Bronchial epithelial cell (primary cell): ENCODE measurements at places on chromosomes 2 and 18. TPM values are rescaled to one million over a fixed set of nuclear protein-coding genes. Genes with fewer than 3 reads are reported as not detected.

TSGA10 gene
- total RNA-seq = 3.4 and 8.4 TPM in 2 replicates

DNA sequence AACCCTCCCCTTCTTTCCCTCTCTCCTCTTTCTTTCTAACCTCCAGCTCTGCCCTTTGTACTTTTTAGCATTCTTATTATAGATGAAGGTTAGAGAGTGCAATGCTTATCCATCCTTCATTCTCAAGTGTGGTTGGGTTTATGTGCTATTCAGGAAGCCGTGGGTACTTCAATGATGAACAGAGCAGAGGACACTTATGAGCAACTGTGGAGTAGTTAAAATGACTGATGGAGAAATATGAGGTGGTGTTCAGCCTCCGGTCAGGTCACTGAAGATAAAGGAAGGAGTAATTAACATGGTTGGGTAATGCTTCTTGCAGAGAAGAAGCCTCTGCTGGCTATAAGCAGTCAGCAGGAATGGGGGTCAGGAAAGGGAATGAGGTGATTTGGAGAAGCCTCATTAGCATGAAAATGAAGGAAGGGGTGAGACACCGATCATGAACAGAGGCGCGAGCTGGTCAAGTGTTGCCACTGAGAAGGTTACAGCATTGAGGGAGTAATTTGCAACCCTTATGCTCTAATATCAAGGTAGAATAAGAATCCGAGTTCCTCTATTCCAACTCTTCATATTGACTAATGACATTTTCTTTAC, 174.7 kb downstream of the LPIN1 start:
- DNase-seq = no peak

DNA sequence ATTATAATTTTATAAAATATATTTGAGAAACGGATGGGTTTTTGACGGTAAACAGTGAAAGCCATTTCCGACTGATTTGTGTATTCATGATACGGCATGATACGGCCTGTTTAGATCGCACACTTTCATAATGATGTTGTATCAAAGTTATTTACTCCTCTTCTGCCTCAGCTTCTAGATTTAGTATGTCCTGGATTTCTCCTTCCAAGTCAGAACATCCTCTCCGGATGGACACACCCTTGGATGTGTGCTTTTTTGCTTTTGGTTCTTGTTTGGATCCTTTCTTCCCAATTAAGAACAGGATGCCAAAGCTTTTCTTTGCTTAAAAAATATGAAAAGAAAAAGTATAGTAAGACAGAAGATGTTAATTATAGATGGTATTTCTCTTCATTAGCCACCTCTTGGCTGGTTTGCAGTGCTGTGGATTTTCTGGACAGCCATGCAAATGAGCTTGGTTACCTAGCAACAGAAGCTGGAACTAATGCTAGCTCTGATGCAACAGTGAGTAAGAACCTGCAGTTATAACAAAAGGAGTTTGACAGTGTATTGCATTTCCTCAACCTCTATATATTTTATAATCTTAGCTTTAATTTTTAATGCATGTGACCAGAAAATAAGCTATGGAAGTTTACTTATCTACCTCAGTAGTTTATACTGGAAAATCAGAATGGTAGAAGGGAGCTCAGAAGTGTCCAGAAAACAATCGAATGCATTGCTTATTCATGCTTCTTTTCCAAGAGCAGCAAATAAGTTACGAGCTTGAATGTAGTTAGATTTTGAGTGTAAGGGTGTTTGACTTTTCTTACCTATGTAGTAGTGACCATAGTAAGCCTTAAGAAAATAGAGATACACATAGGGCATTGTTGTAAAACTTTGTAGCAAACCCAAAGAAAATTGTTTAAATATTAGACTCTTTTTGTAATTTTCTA, 27.9 kb downstream of the RMND5A start:
- peak; percentile 89 for DNase-seq

- no peak for DNase-seq
Observed at GRCh38 chr2:119022678-119023077, 80.7 kb downstream of the MARCO start.

GRCh38 chr18:9506046-9506792, 30.9 kb downstream of the RALBP1 start:
- peak; percentile 35 for DNase-seq

- no peak for DNase-seq
Observed at GRCh38 chr18:13435586-13436333, 217.2 kb downstream of the LDLRAD4 start.

DNA sequence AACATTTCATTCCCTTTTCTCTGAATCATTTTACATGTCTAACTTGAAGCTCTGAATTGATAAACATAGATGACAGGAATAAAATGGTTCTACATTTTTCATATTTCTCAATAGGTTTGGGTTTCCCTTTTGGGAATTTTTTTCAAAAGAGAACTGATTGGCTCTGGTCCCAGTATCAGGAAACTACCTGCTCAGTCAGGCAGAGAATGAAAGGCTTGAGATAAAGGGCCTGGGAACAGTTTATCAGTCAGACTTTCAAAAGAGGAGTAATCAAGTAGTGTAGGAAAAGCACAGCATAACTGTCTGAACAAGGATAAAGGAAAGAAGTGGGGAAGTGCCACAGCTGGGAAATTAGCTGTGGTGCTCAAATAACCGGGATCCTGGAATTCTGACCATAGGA, 28.3 kb upstream of the CCL20 start:
- DNase-seq = peak; percentile 70

GRCh38 chr18:23300231-23300805, 152.8 kb upstream of the RIOK3 start:
- DNase-seq = no peak

ATP9B gene
- 10.8 and 24.1 TPM in 2 replicates for total RNA-seq

DNA sequence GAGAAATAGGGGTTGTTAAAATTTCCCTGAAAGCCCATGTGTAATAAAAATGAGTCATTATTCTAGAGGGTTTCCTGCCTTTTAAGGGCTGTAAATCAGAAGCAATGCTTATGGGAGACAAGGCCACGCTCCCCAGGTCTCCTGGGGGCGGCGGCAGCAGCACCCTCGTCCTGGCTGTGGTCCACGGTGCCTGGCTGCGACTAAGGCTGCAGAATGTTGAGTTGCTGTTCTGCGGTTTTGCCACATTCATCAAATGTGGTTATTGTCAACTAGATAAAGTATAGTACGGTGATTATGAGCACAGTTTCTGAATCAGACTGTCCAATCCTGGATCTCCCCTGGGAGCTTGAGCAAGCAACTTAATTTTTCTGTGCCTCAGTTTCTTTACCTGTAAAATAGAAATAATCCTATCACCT, 11.9 kb upstream of the AGFG1 start:
- DNase-seq = no peak

- DNase-seq = peak; percentile 29
Observed at GRCh38 chr2:152716805-152717227, 445 bp downstream of the PRPF40A start.
